ENCODE measurements at places on chromosomes 16 and 17.

DNA sequence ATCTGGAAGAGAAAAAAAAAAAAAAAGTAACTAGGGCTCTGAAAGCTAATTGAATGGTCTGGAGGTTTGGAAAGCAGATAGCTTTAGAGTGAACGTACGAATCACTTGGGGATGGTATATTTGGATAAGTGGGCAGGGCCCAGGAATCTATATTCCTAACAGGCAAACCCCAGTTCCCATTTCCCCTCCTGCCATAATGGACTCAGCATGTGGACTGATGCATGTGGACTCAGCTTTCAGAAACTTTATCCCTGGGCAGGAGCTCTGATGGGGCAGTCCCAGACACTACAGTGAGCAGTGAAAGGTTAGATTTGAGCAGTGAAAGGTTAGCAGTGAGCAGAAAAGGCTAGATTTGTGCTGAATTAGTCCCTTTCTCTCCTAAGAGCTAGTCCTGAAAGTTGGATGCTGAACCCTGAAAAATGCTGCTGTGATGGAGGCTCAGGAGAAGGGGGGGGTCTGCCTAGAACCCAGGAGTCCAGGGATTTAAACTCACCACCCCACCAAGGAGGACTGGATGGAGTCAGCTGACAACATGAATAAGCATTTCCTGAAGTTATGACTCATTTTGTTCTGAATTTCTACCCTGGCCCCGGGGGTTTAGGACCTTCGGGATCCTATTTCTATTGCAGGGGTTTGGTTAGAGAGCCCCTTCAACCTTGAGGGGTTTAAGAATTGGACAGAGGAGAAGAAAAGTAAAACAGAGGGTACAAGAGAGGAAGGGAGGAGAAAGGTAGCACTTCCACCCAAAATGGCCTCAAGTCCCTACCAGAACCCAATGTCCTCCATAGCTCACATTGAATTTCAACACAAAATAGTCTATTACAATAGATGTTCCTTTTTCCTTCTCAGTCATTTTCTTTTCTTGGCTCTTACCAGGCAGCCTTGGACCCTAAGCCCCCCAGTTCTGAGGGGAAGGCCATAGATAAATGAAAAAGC, 10.3 kb upstream of the FZD2 start:
- no peak for DNase-seq

GRCh38 chr16:4612977-4613635, 1.6 kb downstream of the UBALD1 start:
- DNase-seq: no peak

GRCh38 chr17:40922239-40922638, 15.2 kb downstream of the KRT23 start:
- DNase-seq: no peak

- DNase-seq: no peak
Observed at GRCh38 chr17:80485846-80486245, 9.4 kb upstream of the NPTX1 start.
